ENCODE measurements at places on chromosomes 5 and 9.

DNA sequence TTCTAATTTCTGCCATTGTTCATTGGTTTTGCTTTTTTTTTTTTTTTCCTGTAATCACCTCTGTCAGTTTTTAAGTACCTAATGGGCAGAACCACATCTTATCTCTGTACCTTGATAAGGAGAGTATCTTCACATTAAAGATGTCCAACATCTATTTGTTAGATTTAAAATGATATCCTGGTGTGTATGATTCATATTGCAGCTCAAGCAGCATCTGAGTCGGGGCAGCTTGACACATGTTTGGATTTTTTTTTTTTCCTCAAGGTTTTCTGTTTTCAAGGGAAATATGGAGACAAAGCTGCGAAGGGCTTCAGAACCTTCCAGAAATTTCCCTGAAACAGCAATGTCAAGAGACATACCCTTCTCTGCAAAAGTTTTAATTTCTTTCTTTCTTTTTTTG lies 164.7 kb downstream of the DOCK2 start:
- DNase-seq = no peak

- no peak for DNase-seq
Observed at GRCh38 chr5:132027027-132027426, 15.6 kb upstream of the ACSL6 start.

- no peak for DNase-seq
Observed at GRCh38 chr5:16975950-16976624, 40.0 kb upstream of the MYO10 start.

DNA sequence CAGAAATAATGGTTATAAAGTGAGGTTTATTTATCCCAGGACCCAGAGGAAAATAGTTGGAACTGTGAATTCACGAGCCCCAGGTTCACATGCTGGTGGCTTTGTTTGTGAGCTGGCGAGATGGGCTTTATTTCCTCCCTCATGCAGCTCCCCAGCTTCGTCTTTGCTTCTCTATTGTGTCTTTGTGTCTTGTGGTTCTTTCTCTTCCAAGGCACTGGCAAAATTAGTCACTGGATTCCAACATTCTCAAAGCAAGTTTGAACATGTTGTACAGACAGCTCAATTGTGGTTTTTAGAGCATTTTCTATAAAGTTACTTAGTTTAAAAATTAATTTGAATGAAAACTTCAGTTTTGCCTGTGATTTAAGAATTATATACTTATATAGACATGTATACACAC lies 7.2 kb downstream of the NDUFS6 start:
- DNase-seq = no peak

GRCh38 chr5:121987685-121988073 lies 25.9 kb downstream of the SRFBP1 start:
- DNase-seq = no peak

DNA sequence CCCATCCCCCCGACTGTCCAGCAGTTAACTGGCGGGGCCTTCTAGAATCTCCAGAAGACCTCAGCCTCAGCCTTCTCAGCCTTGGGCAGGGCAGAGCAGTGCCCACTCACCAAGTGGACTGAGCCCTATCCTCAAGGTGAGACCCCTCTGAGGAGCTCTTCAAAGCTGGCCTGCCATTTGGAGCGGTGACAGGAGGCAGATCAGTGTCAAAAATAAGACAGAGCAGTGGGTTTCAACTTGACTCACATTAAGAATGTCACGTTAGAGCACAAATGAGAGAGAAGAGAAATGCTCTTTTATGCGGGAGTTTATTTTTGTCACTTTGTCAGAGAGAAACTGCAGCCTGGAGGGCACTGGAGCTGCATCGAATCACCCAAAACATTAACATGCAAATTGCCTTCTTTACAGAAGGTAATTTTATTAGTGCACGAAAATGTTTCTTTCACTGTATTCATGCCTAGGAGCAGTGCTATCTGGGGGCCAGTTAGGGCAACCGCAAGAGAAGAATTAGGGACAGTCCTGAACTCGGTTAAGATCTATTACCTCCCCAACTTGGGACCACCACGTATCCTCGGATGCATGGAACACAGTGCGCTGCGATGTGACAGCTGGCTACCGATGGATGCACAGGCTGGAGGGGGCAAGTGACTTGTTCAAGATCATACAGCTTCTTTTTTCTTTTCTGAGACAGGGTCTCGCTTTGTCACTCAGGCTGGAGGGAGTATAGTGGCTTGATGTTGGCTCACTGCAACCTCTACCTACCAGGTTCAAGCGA lies 188.5 kb downstream of the DAB2IP start:
- DNase-seq = peak; percentile 27

DNA sequence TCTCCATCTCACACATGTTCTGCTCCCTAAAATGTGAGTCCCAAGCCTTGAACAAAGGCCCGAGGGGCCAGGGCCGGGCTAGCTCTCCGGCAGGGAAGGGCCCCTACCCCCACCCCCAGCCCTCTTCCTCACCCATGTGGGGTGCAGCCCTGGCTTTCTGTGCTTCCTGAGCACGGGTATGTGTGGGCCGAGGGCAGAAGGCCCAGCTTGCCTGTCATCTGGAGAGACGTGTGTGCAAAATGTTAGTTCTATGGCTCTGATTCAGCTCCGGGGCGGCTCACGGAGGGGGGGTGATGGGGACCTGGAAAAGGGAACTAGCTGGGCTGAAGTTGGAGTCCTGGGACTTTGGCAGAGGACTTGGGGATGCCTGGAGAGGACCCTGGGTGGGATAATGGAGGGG lies 90.3 kb upstream of the ARAP3 start:
- no peak for DNase-seq

DNA sequence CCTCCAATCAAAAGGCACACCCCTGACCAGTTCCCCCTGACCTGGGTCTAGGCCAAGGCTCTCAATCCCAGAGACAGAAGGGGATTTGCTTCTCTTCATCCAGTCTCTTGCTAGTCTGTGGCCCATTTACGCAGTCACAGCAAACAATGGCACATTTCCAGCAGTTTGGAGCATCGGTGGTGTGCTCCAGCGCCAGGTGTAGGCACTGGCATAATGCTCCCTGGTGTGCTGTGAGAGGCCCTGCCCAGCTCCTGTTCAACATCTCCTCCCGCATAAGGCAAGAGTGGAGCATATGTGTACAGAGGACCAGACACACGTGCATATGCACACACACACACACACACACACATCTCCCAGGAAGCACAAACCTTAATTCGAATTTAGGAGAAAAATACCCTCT lies 79.5 kb upstream of the ERCC6L2 start:
- no peak for DNase-seq

- peak; percentile 25 for DNase-seq
Observed at GRCh38 chr9:114300153-114300845, 22.6 kb upstream of the ORM1 start.

- DNase-seq = no peak
Observed at GRCh38 chr5:83285661-83286398, 185.7 kb upstream of the VCAN start.
